ENCODE measurements at places on chromosomes 3 and 15.

DNA sequence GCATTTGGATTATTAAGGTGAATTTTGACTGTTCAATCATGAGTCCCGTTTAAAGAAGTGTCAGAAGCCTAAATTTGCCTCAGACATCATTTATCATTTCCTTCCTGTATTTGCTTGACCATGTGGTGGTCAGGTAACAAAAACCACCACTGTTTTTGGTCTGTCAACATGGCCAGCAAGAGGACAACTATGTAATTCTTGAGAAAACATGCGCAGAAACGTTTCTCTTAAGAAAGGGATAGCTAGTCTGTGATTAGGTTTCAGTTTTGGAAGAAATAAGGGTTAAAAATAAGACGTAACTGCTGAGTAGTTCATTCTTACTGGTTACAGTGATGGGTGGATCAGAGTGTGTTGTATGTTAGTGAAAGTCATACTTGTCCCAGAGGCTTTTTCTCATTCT is 204.5 kb downstream of the AKAP13 start:
- no peak for DNase-seq

- DNase-seq = no peak
Measured at GRCh38 chr3:29700256-29700655, 419.4 kb downstream of the RBMS3 start.

DNA sequence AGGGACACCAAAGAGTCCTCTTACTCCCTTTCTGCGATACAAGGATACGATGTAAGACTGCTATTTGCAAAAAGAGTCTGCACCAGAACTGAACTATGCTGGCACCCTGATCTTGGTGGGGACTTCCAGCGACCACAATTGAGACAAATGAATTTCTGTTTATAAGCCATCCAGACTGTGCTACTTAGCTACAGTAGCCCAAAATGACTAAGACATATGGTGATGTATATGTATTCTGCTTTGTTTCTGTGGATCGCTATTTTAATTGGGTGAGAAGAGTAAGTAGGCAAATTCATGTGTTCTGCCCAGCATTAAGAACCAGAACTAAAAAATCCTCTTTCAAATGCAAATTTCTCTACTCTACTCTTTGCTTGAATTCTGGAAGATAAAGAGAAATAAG is 720.9 kb downstream of the DIPK2A start:
- no peak for DNase-seq

DNA sequence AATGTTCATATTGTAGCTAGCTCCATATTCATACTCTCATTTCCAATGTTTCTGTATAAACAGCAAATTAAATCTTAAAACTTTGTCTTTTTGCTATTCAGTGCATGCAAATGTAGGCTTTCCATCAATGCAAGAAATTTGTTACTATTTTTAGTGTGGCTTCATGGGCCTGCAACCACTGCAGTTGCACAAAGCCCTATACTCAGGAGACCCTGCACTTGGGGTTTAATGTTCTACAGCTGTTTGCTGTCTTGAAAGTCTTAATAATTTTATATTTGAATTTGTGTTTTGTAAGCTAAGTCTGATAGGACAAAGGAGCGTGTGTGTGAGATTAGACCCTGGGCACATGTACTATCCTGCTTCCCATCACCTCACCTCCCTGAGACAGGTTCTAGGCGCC is 9.6 kb downstream of the PYDC2 start:
- no peak for DNase-seq

GRCh38 chr15:52206446-52206845 is 15.3 kb upstream of the GNB5 start:
- no peak for DNase-seq

DNA sequence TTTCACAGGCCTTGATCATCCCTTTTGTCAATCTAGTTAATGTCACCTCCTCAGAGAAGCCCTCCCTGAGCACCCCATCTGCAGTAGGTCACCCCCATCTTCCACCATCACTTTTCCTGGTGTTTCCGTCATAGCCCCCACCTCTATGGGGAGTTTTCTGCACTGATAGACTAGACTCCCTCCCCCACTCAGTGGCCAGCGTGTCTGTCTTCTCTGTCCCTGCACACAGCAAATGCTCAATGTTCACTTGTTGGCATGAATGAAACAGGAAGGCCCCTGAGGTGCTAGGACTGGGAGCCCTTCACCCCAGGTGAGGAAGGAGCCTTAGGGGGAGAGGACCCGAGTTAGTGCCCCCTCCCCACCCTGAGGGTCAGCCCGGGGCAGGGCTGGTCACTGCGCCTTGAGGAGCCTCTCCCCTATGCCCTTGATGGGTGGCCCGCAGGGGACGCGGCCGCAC is 15.8 kb upstream of the FANCD2 start:
- DNase-seq = no peak

GRCh38 chr3:142912402-142913172 is 23.7 kb upstream of the PCOLCE2 start:
- no peak for DNase-seq

DNA sequence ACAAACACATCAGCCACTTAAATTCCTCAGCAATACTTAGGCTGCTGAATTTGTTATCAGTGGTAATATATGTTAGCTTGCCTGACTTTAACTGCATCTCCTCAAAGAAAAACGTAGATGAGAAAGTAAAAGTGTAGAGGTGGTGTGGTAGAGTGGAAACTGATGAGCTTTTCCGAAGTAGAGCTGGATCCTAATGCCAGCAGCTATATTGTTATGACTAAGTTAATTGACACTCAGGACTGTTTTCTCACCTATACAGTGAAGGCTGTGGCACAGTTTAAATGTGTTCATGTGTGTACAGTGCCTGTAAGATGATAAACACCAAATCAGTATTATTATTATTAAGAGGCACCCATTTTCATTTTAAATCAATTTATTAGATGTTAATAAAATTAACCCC is 174.9 kb downstream of the TNIK start:
- DNase-seq = no peak

- no peak for DNase-seq
Measured at GRCh38 chr15:38528294-38528693, 36.3 kb downstream of the RASGRP1 start.

DNA sequence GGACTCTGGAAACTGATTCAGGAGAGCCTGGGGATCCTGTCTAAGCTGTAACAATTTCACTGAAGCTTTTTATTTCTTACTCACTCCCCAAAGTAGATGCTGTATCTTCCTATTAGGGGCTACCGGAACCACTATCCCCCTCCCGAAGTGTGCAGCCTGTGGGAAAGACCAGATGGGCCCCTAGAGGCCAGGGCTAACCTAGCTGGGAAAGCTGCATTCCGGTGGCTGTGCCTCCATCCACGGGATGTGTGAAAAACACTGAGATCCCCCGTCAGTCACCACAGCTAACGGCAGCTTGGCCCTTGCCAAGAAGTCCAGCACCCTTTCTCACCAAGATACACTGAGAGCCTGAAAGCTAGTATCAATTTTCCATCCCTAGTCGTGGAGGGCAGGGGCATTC is 3.1 kb downstream of the SSUH2 start:
- DNase-seq = no peak

DNA sequence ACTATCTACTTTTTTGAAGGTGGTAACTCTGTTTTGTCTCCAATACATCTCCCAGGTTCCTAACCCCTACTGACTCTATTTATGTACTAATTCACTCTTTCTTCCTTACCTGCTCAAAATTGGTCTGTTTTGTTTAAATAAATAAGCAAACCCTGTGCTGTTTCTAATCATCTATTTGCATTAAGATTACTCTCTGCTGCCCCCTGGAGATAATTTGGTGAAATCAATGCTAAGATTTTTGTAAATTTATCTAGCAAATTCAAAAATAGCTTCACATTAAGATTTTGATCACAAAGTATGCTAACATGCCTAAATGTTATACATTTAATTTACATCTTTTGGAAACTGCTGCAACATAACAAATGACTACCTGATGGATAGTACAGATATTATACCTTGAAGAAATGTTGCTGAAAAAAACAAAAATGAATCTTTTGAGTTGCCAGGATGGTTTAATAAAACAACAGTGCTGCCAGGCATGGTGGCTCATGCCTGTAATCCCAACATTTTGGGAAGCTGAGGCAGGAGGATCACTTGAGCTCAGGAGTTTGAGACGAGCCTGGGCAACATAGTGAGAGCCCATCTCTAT is 4.4 kb upstream of the CD200R1 start:
- no peak for DNase-seq

DNA sequence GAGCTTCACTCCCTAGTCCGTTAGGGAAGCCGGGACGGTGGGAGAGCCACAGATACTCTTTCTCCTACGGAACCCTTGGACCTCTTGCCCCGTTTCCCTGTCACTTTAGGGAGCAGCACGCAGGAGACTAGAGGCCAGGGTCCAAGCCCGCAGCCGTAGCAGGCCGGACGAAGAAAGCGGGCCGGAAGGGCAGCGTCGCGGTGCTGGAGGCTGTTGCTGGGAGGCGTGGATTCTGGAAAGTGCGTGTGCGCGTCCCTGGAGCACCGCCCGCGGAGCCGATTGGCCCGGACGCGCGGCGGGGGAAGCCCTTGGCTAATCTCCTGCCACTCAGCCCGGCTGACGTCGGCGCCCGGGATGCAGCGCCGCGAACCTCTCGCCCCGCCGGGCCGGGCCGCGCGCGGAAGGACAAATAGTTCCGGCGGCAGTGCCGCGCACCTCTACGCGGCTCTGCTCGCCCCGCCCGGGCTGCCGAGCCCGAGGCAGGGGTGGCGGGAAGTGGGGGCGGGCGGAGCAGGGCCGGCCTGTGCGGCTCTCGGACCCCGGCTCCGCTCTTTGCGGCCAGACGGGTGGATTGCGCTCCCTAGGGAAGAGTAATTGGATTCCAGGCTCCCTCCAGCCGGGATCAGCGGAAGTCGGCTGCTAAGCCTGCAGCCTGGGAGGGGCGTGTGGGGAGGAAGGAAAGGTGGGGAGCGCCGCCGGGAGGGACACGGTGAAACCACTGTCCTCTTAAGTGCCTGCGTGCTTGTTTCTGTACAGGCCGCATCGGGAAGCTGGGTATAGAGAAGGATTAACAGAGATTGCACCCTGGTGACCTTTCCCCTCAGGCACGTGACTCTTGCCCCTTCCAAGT is 31.3 kb upstream of the TCF12 start:
- DNase-seq = peak; percentile 66

DNA sequence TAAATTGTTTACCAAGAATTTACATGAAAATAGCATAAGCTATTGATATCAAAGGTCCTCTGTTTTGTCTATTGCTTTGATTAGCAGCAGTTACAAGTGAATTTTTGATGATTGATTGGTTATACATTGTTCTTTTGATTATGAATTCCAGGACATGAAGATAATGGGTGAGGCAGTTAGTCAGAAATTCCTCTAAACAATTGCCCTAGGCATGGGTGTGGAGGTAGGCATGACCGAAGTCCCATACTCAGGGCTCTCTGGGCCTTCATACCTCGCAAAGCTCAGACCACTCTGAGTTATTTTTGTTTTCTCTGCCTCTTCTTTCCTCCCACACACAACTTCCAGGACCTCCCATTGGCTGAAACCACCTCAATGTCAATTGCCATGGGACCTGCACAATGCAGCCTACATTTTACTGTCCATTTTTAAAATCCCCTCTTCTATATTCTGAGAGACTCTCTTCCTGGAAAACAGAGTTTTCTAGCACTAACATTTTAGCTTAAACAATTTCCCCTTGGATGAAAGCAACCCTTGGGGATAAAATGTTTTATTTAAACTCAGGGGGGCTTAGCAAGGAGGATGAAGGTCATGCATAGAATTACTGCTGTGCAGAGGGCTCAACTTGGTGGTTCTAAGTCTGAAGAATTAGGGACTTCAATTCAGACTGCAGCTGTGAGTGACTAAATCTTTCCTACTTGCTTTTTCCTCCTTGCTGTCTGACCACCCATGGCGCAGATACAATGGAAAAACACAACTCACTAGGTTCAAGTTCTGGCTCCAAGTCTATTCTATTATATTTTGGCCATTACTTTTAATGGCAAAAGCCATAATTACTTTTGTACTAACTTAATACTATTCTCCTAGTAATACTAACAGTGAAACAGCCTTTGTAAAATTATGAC is 594.8 kb downstream of the NTRK3 start:
- no peak for DNase-seq

GRCh38 chr3:14169871-14170270 is 8.5 kb downstream of the XPC start:
- no peak for DNase-seq

GRCh38 chr3:36215241-36215640 is 165.1 kb upstream of the STAC start:
- DNase-seq = no peak

Data from stimulated activated CD4-positive, alpha-beta T cell treated with anti-CD3 and anti-CD28 coated beads, TNF-alpha, amount 100 ng/mL, for 48 hours (primary cell).